ENCODE measurements at places on chromosomes 1 and 21. TPM values are rescaled to one million over a fixed set of nuclear protein-coding genes. Genes with fewer than 3 reads are reported as not detected.
A peak's percentile ranks its signal among the peaks of the same experiment; 100 is the strongest.

Gene KCNJ6
- total RNA-seq, result not detected

DNA sequence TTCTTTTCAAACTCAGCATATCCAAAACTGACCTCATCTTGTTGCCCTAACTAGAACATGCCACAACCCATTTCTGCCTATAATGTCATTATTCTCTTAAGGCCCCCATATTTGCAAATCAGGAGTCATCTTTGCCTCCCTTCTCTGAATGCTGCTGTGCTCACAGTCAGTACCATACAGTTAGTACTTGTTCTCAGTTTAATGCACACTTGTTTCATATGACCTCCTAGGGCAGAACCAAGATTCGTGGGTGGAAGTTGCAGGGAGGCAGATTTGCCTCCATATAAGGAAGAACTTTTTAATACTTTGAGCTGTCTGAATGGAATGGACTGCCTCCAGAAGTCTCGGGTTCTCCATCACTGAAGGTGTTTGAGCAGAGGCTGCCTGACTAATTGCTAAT, 9.2 kb downstream of the CAP1 start:
- no peak for DNase-seq

DNA sequence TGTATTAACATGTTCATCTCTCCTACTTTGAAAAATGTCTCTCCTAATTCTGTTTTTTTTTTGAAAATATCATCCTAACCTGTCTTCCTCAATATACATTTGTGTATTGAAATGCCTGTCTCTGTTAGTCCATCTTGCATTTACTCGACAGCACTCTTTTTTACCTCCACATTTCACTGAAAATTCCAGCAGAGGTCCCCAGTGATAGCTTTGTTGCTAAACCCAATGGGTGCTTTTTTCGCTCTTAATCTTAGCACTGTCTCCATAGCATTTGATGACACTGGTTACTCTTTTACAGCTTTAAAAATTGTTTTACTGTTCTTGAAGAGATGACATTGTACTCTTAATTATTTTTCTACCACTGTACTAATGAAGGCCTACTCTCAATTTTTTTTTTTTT, 10.8 kb downstream of the OSBPL9 start:
- peak; percentile 49 for DNase-seq

- peak; percentile 89 for DNase-seq
These were observed 18.7 kb downstream of the CNTN2 start for GRCh38 chr1:205061665-205062069.

Gene GPR61
- total RNA-seq, result 0.71 TPM

- no peak for DNase-seq
These were observed 32.8 kb upstream of the RNF19B start for GRCh38 chr1:32997381-32997891.

Gene LRRC53
- not detected for total RNA-seq

Gene NTRK1
- total RNA-seq, result not detected

Gene NUDC
- 49.6 TPM for total RNA-seq

DNA sequence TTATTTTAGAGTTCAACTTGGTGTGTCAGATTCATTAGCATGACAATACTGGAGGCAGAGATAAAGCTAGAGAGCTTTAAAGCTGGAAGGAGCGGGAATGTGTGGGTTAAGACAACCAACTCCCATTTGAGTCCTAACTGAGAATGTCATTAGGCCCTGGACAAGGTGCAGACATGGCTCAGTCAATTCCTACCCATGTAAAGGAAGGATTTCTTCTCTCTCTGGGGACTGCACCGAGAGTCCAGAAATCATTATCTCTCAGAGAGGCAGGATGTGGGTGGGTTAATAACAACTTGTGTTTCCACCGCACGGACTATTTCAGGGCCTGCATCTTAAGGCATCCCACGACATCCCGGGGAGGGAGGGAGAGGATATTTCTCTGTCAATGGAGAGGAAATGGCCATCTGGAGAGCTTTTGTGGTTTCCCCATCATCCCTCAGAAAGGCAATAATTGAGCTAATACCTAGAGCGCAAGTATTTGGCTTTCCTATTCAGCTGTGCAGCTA, 46.7 kb upstream of the SARS1 start:
- peak; percentile 41 for DNase-seq

DNA sequence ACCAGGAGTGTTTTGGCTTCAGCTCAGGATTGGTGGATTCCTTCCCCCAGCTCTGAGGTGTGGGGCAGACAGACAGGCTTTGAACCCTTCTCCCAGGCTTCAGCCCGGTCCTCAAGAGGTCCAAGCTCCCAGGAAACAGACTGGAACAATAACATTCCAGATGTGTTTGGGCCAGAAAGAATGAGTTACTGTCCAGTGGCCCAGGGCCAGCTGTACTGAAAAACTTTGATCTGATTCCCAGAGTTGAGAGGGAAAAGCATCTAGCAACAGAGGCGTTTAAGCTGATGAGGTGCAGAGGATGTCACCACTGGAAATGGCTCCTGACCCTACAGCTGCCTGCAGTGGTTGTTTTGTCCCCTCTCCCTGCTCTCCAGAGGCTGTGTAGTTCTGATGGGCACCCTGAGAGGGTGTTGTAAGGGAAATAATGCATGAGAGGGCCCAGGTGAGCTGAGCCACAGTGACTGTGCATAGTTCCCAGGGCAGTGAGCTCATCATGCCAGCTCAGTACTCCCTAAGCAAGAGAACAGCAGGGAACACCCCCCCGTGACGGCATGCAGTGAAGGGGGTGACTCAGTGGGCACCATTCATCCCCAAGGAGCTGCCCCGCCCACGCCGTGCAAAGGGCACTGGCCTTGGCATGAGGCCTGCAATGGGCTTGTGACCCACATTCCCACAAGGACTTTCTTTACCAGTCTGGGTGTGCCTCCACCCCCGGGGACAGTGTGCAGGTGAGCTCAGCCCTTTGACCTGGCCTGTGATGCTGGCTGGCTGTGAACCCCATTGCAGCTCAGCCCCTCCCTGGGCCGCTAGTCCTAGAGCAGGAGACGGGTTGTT, 13.8 kb upstream of the SFN start:
- no peak for DNase-seq

Gene ADSS2
- total RNA-seq, result 181 TPM

Gene HTR6
- not detected for total RNA-seq

- no peak for DNase-seq
These were observed 273.1 kb upstream of the LYPLAL1 start for GRCh38 chr1:218900615-218901014.

Gene CYP4A11
- not detected for total RNA-seq

- DNase-seq, result peak; percentile 75
These were observed 136.7 kb upstream of the HOOK1 start for GRCh38 chr1:59678040-59678439.

GRCh38 chr1:117644696-117645311, 39.0 kb downstream of the TENT5C start:
- DNase-seq, result no peak

DNA sequence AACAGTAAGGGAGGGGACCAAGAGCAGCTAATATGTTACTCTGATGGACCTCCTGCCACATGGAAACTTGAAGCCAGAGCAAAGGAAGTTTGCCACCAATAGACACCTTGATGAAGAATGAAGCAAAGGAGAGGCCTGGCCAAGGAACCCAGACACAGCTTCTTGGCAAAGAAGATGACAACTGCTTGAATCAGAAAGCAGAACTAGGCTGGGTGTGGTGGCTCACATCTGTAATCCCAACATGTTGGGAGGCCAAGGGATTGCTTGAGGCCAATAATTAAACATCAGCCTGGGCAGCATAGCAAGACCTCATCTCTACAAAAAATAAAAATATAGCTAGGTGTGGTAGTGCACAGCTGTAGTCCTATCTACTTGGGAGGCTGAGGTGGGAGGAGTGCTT, 31.7 kb upstream of the CAPZB start:
- DNase-seq, result no peak

- DNase-seq, result no peak
These were observed 94.3 kb downstream of the RGS2 start for GRCh38 chr1:192903142-192903541.

DNA sequence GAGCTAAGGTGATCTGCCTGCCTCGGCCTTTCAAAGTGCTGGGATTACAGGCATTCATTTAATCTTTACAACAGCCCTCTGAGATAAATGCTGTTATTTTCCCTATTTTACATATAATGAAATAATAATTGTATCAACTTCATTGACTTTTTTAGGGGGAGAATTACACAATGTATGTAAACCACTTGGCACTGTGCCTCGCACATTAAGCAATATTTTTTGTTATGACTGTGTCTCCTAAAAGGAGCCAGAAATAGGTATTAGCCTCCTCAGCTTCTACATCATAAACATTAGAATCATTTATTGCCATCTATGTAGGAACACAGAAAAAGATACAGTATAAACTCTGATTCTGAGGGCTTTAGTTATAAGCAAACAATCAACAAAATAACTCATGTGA, 1.1 kb upstream of the DNAJC28 start:
- DNase-seq, result no peak

DNA sequence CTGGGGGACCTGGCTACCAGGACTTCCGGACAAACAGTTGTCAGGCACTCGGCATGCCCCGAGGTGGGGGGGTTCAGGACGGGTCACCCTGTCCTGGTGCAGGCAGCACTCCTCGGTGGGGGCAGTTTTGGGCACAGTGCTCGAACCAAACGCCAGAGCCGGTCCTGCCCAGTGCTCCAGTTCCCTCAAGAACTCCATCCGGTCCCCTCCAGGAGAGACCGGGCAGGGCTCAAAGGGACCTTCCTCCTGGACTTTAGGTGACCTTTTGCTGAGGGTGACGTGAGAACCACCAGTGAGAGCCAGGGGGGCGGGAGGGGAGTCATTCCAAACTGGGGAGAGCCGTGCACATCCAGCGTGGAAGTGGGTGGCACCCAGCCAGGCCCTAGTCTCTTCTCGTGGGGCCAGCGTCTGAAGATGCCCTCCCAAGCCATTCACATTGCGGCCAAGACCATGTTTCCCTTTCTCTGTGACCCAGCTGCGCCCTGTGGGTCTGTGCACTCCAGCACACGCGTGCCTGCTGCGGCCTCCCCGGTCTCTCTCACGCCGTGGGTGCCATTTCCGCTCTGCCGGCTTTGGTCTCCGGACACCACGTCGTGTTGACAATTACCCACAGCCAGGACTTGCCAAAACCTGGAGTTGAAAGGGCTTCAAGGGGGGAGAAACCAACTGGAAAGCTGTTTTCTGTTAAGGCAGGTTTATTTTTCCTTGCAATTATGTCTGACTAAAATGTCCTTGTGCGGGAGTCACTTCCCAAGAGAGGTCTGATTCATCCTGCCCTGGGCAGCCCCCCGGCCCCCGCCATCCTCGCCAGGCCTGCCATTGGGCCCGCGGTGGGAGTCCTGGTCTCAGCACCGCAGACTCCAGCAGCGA, 178.8 kb upstream of the ARHGEF16 start:
- DNase-seq, result no peak

Gene BPNT1
- total RNA-seq, result 33.1 TPM

- DNase-seq, result no peak
These were observed 71.0 kb downstream of the SASS6 start for GRCh38 chr1:100061681-100062080.

Gene ACTL8
- total RNA-seq, result 0.15 TPM

DNA sequence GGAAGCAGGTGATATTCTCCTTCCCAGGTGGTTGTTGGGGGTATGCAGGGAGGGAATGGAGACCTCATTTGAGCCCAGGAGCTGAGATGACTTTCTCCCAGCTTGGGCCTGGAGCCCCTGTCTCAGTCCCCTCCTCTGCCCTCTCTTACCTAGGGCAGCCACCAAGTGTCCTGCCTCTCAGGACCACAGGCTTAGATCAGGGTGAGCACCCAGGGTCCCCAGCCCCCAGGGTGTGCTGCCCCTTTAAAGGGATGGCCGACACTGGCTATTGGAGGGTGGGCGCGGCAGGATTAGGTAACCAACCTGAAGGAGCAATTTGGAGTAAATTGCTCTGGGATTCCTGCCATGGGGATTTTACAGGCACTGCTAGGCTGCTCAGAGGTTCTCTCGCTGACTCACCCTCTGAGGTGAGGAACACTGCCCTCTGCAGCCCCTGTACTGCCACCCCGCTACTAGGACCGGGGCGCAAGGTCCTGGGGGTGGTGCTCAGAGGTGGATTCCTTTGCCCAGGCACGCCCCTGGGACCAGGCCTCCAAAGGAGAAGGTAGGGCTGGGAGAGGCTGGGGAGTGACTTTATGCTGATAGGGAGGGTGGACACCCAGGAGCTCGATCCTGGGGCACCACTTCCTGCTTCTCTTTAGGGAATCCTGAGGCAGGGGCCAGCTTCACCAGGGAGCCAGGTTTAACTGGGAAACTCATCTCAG, 1.5 kb downstream of the RPS6KA1 start:
- DNase-seq, result peak; percentile 81

- DNase-seq, result no peak
These were observed 192.4 kb downstream of the LRRIQ3 start for GRCh38 chr1:74005533-74005932.

DNA sequence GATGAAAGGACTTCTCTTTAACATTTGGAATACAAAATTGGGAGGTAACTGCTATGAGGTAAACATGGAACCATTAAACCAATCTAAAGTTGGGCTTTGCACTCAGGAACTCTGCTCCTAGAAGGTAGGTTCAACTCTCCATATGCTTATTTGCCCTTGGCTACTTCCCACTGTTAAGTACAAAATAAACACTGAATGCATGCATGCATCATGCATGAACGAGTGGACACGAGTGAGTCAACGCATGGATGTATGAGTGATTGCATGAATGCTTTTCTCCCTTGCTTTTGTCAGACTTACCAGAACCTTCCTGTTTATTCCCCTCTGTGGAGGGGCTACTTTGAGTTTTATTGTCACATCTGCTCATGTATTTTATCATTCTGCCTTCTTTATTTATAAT, 42.4 kb upstream of the RUNX1 start:
- no peak for DNase-seq

Gene CNKSR1
- 7.8 TPM for total RNA-seq

DNA sequence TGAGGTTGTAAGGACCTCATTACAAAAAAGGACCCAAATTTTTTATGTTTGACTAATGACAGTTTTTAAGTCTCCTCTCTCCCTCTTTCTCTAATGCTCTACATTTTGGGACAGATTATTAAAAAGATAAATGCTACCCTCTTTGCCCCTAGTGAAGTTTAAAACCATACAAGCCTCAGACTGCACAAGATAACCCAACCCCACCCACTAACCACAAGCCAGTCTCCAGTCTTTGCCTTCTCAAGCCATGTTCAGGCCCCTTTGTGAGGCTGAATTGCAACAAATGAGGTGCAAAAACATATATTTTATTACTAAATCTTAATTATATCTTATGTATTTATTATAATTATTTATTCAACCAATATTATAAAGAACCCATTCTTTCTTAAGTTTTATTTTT, 597.2 kb upstream of the BRINP3 start:
- DNase-seq, result no peak

- no peak for DNase-seq
These were observed 167.9 kb downstream of the DYRK1A start for GRCh38 chr21:37534431-37534830.

Gene TMIGD3
- total RNA-seq, result not detected

GRCh38 chr1:163472651-163473248, 151.0 kb downstream of the NUF2 start:
- no peak for DNase-seq

- no peak for DNase-seq
These were observed 1.7 kb upstream of the ARL8A start for GRCh38 chr1:202146279-202146678.

GRCh38 chr1:11059155-11059967, 457 bp downstream of the SRM start:
- DNase-seq, result no peak

Gene LORICRIN
- total RNA-seq, result not detected

- DNase-seq, result no peak
These were observed 17.9 kb upstream of the HSPG2 start for GRCh38 chr1:21955058-21955457.

Measured in neural progenitor cell (in vitro differentiated cells).